ENCODE measurements at places on chromosomes 12 and 14. TPM values are rescaled to one million over a fixed set of nuclear protein-coding genes. Genes with fewer than 3 reads are reported as not detected.

DNA sequence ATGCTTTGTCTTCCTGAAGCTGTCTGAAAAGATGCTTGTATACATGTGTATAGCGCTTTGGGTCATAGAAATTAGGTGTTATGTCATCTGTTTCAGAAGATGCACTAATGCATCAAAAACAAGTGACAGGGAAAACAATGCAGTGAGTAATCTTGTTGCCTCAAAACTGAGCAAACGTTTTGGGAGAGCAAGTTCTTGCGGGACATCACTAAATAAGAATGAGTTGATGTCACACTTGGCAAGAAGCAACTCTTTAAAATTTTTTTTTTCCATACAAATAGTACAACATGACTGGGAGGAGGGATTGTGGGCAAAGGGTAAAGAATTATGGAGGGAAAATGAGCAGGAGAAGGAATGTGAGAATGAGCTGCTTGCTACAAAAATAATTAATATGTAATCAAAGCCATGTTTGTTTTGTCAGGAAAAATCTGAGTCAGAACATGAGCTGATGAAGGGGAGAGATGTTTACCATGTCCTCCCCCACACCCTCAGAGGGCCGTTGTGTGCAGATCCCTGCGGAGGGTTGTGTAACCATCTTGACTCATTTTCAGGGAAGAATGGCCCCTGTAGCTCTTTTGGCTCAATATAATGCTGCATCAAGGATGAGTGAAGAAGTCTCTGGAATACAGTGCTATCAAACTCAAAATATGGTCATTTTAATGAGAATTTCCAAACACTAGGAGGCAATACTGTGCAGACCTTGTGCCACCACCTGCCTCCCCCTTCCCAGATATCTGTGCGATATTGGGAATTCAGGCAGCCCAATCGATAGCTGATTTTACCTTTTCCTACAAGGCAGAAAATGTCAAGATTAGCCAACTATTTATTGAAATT lies 41.4 kb downstream of the BORCS5 start:
- H3K4me3 ChIP-seq, result no peak overlapping the region
- H3K27me3 ChIP-seq, result no peaks in the 10 kb centered on the region
- H3K4me1 ChIP-seq, result peaks cover 8% of the 10 kb centered on the region
- H3K27ac ChIP-seq, result no peak overlapping the region

DNA sequence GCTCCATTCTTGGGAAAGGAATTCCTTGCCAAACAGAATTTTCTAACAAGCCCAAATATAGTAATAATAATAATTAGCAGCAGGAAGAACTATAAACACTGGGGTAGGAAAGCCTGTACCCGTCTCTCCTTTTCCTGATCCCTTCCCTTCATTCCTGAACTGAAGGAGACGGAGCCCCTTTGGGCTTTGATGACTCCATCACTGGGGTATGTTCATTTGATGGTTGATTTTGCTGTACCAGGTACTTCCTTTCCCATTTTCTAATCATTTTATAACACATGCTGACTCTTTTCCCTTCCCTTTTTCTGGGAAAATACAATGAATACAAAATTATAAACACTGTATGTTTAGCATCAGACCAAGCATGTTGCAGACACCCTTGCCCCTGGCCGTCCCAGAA lies 3.6 kb upstream of the RCOR1 start:
- no peak overlapping the region for H3K27ac ChIP-seq
- peaks cover 35% of the 10 kb centered on the region for H3K4me1 ChIP-seq
- H3K27me3 ChIP-seq, result no peaks in the 10 kb centered on the region
- peak overlapping the region; percentile 92 for H3K4me3 ChIP-seq
- DNase-seq, result no peak
- no peaks in the 10 kb centered on the region for H3K36me3 ChIP-seq

DNA sequence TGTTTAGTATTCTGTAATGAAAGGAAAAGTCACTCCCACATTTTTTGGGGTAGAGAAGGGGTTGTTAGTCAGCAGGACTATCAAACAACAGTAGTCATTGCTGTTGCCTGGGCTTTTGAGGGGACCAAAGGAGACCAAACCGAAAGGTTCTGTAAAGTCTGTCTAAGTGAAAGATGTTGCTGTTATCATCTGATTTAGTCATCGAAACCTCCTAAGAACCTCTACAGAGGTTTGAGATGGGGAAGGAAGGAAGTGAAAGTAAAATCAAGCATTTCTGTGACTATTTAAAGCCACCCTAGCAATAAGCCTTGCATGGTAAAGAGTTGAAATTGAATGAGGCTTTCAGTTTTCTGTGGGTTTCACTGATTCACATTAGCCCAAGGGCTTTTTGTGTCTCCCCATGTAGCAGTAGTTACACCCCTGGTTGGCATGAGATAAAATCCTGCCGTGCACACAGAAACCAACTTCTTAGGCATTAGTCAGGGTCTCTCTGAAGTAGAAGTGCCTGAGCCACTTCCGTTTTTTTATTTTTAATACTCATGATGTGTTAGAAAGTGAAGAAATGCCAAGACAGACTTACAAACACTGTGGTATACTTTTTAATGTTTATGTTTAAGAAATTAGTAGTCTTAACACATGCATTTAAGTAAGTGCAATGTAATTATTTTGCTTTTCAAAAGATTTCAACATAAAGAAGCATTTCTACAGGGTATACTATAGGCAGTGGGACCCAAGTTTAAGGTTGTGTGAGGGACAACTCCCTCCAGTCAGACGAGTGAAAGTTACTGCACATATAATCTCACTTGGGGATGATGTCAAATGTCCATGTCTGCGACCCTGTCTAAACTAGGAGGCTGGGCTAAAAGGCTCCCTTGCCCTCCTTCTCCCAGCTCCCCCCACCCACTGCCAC lies 50.4 kb downstream of the DYRK2 start:
- H3K4me3 ChIP-seq, result no peak overlapping the region
- H3K27me3 ChIP-seq, result no peaks in the 10 kb centered on the region
- peak overlapping the region; percentile 46 for H3K27ac ChIP-seq
- H3K4me1 ChIP-seq, result peaks cover 8% of the 10 kb centered on the region
- no peaks in the 10 kb centered on the region for H3K36me3 ChIP-seq

DNA sequence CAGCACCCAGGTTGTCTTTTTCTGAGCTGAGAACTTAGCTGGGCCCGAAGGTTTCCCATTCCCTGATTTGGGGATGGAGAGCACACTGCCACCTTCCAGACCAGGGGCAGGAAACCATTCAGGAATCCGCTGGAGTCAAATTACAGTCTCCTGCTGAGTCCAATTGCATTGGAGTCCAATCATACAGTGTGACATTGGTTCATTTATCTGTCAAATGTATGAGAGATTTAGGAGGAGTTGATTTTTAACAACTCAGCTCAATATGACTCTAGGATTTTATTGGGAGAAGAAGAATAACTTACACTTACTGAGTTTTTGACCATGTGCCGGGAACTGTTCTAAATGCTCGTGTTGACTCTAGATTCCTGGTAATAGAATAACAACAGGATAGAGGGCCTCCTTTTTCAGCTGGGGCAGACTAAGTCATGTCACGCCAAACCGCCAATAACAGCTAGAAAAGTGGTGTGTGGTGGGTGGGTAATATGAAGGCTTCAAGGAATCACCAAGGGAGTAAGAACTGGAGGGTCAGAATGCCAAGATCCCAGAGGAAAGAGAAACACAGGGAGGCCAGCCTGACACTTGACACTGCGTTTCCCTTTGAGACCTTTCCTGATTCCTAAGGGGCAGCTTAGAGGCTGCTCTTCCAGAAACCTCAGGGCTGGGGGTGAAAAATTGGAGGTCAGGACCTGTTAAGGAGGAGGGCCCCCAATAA lies 11.5 kb downstream of the SYNDIG1L start:
- no peaks in the 10 kb centered on the region for H3K36me3 ChIP-seq
- H3K4me1 ChIP-seq, result peaks cover 15% of the 10 kb centered on the region
- peak overlapping the region; percentile 14 for H3K27ac ChIP-seq
- no peak for DNase-seq
- H3K4me3 ChIP-seq, result no peak overlapping the region

DNA sequence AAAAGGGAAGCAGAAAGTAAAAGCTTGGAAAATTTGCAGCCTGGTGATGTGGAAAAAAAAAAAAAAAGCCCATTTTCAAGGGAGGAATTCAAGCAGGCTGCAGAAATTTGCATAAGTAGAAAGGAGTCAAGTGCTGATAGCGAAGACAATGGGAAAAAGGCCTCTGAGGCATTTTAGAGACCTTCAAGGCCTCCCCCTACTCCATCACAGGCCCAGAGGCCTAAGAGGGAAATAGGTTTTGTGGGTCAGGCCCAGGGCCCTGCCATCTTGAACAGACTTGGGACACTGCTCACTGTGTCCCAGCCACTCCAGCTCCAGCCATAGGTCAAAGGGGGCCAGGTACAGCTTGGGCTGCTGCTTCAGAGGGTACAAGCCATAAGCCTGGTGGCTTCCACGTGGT lies 13.8 kb upstream of the PRKD1 start:
- H3K36me3 ChIP-seq, result peaks cover 2% of the 10 kb centered on the region
- no peak overlapping the region for H3K27ac ChIP-seq
- DNase-seq, result no peak
- H3K4me3 ChIP-seq, result no peak overlapping the region
- no peaks in the 10 kb centered on the region for H3K27me3 ChIP-seq

DNA sequence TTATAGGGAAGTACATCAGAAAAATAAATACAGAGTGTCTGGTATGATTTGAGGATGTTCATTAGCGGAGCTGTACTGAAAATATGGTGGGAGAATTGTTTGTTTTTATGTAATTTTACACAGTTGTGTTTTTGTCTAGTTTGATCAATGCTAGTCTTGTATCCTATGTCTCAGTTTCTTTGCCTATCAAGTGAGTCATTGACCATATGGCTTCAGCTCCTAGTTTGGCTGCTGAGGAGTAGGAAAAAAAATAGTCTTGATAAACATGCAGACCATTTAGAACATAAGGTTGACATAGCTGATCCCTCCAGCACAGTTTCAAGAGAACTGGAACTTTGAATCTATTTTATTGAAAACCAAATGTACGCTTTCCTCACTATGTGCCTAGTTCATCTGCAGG lies 1292.1 kb upstream of the FLRT2 start:
- H3K4me3 ChIP-seq, result no peak overlapping the region
- no peak overlapping the region for H3K27ac ChIP-seq
- peaks cover 4% of the 10 kb centered on the region for H3K4me1 ChIP-seq
- DNase-seq, result no peak
- H3K27me3 ChIP-seq, result no peaks in the 10 kb centered on the region

DNA sequence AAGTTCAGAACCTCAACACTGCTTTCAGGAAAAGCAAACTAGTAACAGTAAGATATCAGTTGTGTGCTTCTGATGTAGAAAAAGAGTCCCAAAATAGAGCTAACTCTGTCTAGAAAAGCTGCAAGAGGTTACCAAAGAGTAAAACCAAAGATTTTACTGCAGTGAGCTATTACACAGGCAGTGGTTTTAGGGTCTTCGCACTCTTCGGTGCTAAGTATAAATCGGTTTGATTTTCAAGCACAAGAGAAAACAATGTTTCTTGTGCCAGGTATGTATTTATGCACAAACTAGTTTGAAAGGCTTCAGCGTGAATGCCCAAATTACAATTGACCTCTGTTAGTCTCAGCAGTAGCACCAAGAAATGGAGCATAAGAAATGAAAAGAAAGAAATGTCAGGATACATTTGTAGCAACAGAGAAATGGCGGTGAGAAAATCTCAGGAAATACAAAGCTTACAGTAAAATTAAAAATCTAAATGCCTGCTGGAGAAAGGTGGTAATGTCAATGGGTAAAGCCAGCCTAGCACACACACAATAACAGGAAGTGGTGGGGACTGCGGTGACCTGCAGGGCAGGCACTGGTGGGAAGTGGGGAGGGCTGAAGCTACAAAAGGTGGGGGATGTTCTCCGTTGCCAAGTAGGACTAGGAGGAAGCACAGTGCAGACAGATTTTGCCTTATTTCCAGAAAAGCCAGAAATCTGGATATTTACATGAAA lies 18.0 kb upstream of the DYRK2 start:
- no peaks in the 10 kb centered on the region for H3K36me3 ChIP-seq
- H3K4me1 ChIP-seq, result peaks cover 66% of the 10 kb centered on the region
- H3K27ac ChIP-seq, result peak overlapping the region; percentile 88
- H3K27me3 ChIP-seq, result no peaks in the 10 kb centered on the region

DNA sequence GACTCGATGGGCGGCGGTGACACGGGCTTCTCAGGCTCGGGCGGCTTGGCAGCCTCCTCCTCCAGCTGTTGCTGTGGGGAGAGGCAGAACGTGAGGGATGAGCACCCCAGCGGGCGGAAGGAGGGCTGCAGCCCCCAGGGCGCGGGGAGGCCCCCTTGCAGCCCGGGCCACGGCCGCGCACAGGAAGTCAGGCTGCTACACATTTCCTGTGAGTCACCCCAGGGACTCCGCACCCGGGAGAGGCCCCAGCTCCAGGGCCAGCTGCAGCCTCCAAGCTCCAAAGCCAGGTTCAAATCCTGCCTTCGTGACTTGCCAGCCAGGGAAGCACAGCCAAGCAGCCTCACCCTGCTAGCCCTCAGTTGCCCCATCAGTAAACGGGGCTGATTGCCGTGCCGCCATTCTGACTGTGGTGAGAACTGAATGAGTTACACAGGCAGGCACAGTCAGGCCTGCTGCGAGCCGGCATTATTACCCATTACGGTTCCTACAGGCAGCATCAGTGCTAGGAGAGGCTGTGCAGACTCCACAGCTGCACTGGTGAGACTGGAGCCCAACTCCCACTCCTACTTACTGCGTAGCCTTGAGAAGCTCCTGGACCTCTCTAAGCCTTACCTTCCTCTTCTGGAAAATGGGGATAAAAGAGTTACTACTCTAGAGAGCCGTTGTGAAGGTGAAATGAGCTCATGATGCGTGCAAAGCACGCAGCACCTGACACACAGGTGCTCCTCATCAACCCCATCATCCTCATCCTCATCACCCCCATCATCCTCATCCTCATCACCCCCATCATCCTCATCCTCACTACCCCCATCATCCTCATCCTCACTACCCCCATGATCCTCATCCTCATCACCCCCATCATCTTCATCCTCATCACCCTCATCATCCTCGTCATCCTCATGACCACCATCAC lies 100.9 kb downstream of the NCOR2 start:
- H3K4me1 ChIP-seq, result peaks cover 21% of the 10 kb centered on the region
- peaks cover 41% of the 10 kb centered on the region for H3K36me3 ChIP-seq
- no peak overlapping the region for H3K4me3 ChIP-seq
- DNase-seq, result no peak
- no peaks in the 10 kb centered on the region for H3K27me3 ChIP-seq
- H3K27ac ChIP-seq, result no peak overlapping the region

- no peak overlapping the region for H3K4me3 ChIP-seq
- no peak overlapping the region for H3K27ac ChIP-seq
- no peaks in the 10 kb centered on the region for H3K4me1 ChIP-seq
Measured at GRCh38 chr12:45670346-45671065, 59.0 kb upstream of the ARID2 start.

- H3K4me1 ChIP-seq, result peaks cover 15% of the 10 kb centered on the region
- H3K4me3 ChIP-seq, result no peak overlapping the region
- H3K27ac ChIP-seq, result no peak overlapping the region
- peaks cover 2% of the 10 kb centered on the region for H3K27me3 ChIP-seq
Measured at GRCh38 chr12:45125997-45126396, 75.1 kb upstream of the DBX2 start.

Gene OTX2
- total RNA-seq, result 0.84 TPM

Gene RIMKLB
- 64.2 TPM for total RNA-seq

Gene MCRS1
- total RNA-seq, result 89.6 TPM

Gene CIT
- total RNA-seq, result 80.6 TPM

Gene NTN4
- 6.0 TPM for total RNA-seq

Gene CIDEB
- total RNA-seq, result not detected

Gene CEBPE
- not detected for total RNA-seq
